ENCODE measurements at places on chromosomes 7 and 10. TPM values are rescaled to one million over a fixed set of nuclear protein-coding genes. Genes with fewer than 3 reads are reported as not detected.

Gene C1GALT1
- 15.6 TPM for total RNA-seq

Gene HSPA12A
- total RNA-seq, result 7.4 TPM

DNA sequence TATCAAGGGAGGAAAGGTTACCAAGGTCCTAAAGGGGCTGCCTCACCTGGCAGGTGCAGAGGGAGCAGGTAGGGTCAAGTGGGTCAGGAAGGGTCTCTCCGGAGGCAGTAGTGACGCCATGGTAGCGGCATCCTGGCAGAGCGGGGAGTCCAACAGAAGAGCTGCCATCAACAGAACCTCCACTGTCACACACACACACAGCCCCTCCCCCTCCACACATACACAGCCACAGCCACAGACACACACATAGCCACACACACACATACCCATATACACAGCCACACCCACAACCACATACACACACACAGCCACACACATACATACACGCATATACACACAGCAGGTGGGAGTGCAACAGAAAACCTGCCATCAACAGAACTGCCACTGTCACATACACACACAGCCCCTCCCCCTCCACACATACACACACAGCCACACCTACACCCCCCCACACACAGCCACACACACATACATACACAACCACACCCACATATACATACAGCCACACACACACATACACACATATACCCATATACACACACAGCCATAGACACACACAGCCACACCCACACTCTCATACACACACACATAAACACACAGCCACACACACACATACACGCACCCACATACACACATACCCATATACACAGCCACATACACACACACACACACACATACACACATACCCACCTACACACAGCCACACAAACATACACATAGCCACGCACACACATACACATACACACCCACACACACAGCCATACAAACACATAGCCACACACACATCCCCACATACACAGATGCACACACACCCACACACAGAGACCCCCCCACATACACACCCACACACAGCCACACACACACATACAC lies 23.1 kb downstream of the KCP start:
- no peak for DNase-seq

DNA sequence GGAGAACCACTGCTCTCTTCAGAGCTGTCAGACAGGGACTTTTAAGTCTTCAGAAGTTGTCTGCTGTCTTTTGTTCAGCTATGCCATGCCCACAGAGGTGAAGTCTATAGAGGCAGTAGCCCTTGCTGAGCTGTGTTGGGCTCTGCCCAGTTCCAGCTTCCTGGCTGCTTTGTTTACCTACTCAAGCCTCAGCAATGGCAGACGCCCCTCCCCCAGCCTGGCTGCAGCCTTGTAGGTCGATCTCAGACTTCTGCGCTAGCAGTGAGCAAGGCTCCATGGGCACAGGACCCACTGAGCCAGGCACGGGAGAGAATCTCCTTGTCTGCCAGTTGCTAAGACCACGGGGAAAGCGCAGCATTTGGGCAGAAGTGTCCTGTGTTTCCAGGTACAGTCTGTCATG lies 12.1 kb upstream of the CPA2 start:
- no peak for DNase-seq

Data from neural crest cell (in vitro differentiated cells).